ENCODE measurements at places on chromosomes 4 and X.

DNA sequence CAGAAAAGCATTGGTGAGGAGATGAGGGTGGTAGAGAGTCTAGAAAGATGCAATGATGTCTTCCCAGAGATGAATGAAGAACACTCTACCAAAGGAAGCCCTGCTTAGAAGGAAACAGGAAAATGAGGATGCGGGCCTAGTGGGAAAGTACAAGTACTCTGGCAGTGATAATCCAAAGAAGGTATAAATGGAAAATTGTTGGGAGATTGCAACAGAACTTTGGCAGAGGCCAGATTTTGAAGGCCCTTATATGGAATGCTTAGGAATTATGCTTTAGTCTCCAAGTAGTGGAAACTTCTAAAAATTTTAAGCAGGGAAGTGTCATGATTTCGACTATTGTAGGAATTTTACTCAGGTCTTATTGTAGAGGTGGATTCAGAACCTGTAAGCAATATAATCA lies 11.0 kb downstream of the ARSJ start:
- no peak for DNase-seq

- DNase-seq = no peak
Observed at GRCh38 chr4:84848432-84848831, 118.1 kb downstream of the WDFY3 start.

GRCh38 chrX:74250574-74250973 lies 53.4 kb upstream of the ZCCHC13 start:
- DNase-seq = no peak

- no peak for DNase-seq
Observed at GRCh38 chrX:28582511-28582910, 4.7 kb upstream of the IL1RAPL1 start.

DNA sequence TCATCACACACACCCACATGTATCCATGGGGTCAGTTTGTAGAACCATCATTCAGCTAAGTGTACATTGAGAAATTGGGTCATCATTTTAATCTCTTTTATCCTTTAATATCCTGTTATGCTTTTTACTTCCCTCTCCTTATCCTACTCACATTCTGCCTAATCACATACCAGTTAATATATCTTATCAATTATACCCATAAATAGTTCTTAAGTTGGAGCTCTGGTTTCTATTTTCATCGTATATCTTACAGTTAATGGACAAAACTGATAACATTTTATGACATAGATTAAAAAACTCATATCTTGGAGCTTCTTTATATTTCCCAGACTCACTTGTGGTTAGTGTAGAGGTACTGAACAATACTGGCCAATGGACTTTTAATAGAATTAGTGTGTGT lies 729.5 kb upstream of the LCORL start:
- DNase-seq = no peak

DNA sequence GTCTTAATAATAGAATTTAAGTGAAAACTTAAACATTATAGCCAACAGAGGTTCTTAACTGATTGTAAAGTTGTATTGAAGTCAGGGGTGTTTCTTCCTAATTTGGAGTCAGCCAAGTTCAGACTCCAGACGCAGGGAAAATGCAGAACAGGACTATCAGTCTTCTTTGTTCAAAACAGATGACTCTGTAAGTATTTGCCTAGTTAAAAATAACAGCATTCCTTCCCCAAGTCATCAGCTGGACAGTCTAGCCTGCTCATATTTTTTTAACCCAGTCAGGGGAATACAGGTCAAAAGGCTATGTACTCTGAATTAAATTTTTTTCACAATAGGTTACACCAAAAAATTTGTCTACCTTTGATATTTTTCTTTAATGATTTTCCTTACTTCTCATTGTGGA lies 73.8 kb upstream of the DCLK2 start:
- no peak for DNase-seq

- DNase-seq = no peak
Observed at GRCh38 chr4:173909294-173909693, 374.2 kb downstream of the FBXO8 start.

DNA sequence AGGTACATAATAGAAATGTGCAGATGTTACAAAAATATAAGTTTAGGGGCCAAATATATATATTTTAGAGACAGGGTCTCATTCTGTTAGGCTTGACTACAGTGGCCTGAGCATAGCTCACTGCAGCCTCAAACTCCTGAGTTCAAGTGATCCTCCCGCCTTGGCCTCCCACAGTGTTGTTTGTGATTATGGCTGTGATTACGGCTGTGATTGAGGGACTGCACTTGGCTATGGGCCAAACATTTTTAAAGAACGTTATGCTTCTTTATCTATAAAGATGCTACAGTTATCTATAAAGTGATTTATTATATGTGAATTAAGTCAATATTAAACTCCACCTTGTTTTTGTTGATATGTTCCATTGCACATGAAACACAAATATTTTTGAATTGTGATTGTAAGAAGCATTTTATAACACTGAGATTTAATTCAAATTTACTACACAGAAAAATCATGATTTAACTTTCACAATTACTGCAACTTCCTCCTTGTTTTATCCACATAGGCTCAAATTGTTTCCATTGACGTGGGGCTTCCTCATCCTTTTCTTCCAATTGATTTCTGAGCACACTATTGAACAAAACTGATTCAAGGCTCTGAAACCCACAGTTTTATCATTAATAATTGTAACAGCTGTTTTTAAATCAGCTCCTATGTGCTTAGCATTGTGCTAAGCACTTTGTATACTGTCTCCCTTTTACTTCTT lies 68.4 kb upstream of the BMPR1B start:
- DNase-seq = no peak

- DNase-seq = no peak
Observed at GRCh38 chr4:152747444-152747843, 32.1 kb downstream of the TIGD4 start.

DNA sequence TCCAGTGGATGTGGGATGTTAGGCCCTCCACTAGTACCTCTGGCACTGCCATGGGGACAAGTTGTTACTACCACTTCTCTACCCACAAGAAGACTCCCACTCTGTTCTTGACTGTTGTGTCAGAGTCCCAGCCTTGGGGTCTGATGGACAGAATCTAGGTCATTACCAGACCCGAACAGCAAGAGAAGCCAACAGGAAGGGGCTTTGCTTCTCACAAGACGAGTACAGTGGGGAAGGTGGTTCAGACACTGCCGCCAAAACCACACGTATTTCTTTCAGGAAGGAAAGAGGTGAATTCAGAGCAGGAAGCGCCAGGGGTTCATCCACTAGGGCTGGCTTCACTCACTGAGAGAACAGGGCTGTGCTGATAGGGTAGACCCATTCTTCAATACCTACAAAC lies 161.3 kb upstream of the KIT start:
- DNase-seq = no peak

- DNase-seq = no peak
Observed at GRCh38 chr4:128668566-128668965, 140.9 kb upstream of the JADE1 start.

GRCh38 chr4:184983672-184984356 lies 34.5 kb upstream of the HELT start:
- DNase-seq = peak; percentile 83

DNA sequence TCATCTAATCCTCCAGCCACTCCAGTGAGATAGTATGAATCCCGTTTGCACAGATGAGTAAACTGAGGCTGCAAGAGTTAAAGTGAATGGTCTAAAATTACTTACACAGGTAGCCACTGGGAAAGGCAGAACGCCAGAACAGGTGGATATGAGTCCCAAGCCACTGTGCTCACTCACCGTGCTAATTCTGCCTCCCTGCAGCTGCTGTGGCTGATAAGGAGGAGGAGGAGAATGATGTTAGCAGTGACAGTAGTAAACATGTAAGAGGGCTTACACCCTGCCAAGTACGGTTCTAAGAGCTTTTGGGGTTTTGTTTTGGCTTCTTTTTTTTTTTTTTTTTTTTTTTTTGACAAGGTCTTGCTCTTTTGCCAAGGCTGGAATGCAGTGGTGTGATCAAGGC lies 90.5 kb upstream of the PRPS2 start:
- DNase-seq = no peak

DNA sequence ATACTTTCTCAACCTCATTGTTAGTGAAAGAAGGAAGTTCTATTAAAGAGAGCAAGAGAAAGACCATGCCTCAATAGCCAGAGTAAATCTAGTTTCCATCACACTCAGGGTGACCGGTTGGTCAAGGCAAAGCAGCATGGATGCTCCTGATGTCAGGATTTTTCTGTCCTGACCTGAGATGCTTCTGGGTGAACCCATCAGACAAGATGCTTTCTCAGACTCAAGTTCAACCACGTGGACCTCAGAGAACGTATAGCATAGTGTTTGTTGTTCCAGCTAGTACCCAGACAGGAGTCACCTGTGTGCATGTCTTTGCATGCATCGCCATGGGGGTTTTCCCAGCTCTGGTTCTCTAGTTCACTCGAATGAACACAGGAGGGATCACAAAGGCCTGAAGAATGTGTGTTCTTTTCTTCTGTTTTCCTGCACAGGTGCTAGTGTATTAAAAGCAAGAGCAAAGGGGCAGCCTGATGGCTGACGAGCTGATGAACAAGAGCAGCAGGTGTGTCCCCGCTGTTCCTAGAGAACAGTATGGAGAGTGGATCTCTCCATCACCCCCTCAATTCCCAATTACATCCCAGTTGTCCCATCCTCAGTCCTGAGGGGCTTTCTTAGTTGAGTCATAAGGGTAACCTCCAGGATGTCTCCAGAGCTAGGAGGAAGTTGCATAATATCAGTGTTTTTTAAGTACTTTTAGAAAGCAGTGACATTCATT lies 110.5 kb upstream of the ENPP6 start:
- DNase-seq = no peak

DNA sequence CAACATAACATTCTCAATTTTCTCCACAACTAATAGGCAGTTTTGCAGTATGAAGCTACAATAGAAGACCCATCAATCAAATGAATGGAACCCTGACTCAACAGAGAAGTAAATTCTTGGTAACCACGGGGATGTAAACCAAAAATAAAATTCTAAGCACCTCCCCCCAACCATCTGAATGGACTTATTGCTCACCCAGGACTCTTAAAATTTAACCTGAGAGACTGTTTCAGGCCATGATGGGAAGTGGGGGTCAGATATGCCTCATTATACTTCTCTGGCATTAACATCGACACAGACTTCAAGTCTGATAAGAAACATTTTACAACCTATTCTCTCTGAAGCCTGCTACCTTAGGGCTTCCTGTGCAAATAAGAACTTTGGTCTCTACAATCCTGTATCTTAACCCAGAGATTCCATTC lies 620.9 kb downstream of the TLL1 start:
- DNase-seq = no peak

DNA sequence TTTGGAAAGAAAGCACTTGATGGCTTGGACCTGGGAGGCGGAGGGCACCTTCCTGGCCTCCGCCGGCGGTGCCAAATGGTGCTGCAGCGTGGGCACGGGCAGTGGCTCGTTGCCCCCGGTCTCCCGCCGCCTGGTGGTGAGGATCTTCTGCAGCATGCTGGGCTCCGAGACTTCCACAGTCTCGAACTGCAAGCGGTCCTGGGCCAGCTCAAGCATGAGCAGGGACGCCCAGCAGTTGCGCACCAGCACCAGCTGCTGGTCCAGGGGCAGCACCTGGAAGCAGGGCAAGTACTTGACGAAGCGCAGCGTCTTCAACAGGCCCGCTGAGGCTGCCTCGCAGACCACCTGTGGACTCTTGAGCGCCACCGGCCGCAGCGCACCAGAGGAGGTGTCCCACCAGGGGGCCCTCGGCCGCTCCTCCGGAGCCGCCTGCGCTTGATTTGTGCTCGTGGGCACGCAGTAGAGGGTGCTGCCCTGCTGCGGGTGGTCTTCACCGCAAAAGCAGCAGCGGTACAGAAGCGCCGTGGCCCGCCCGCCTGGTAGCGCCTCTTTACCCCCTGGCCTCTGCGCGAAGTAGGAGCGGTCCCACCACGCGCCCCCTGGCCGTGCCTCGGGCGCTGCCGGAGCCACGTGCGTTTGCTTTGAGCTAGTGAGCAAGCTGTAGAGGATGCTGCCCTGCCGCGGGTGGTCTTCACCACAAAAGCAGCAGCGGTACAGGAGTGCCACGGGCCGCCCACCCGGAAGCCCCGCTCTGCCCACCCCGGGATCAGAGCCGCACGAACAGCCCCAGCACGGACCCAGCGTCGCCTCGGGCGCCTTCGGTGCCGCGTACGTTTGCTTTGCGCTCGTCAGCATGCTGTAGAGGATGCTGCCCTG lies 689 bp downstream of the NR0B1 start:
- DNase-seq = no peak

GRCh38 chr4:73419106-73420038 lies 15.3 kb downstream of the ALB start:
- no peak for DNase-seq

DNA sequence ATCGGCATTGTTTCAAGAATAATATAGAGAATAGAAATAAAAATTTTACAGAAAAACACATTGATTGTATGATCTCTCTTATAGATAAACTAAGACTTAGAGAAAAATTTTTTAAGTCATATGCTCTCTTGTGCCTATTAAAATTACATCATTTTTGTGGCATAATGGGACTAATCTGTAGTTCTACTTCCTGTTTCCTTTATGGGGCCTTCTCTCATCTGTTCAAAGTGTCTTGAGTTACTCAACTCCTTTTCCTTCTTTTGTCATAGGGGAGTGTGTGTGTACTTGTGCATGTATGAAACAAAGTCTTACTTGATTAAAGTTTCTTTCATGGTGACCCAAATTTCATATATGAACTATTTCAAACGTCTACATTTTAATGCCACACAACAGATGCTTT lies 1448.9 kb upstream of the TENM3 start:
- no peak for DNase-seq

- no peak for DNase-seq
Observed at GRCh38 chr4:171101845-171102244, 711.4 kb upstream of the GALNTL6 start.

DNA sequence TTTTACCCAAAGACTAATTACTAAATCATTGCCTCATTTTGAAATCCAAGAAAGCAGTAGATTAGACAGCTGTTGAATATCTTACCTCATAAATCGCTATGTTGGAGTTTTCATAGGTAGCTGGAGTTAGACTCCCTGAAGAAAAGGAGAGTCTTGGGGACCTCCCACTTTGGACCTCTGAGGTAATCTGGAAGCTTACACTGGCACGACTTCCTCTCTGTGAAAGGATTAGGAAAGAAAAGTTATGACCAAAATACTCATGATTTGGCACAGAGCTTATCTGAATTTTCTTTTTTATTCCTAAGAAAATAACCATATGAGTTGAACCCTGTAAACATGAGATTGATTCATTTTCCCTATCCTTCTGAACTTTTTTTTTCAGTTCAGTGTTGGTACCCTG lies 40.6 kb downstream of the GUCY2F start:
- DNase-seq = no peak

Data from activated CD8-positive, alpha-beta memory T cell treated with anti-CD3 and anti-CD28 coated beads for 24 hours (primary cell).